ENCODE measurements at places on chromosomes 12 and 14.

DNA sequence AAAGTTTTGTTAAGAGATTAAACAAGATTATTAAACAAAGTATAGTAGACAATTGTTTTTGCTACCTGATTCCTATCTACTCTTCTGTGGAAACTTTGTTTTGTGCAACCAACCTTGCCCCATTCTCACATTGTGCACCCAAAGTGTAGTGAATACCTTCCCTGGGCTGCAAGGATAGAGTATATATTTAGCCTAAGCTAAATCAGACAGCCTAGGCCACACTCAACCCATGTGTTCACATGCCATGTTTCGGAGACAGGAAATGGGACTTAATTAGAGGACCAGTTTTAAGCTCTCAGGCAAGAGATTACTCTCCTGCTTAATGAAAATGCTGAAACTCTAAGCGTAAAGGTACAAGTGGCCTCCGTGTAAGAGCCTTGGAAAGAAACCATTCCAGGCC lies 734.9 kb upstream of the USP15 start:
- DNase-seq = no peak

- no peak for DNase-seq
Observed at GRCh38 chr12:104132351-104132956, 5.6 kb downstream of the NFYB start.

- no peak for DNase-seq
Observed at GRCh38 chr12:98780261-98780660, 135.2 kb downstream of the APAF1 start.

GRCh38 chr14:73665130-73665529 lies 20.3 kb downstream of the DNAL1 start:
- no peak for DNase-seq

DNA sequence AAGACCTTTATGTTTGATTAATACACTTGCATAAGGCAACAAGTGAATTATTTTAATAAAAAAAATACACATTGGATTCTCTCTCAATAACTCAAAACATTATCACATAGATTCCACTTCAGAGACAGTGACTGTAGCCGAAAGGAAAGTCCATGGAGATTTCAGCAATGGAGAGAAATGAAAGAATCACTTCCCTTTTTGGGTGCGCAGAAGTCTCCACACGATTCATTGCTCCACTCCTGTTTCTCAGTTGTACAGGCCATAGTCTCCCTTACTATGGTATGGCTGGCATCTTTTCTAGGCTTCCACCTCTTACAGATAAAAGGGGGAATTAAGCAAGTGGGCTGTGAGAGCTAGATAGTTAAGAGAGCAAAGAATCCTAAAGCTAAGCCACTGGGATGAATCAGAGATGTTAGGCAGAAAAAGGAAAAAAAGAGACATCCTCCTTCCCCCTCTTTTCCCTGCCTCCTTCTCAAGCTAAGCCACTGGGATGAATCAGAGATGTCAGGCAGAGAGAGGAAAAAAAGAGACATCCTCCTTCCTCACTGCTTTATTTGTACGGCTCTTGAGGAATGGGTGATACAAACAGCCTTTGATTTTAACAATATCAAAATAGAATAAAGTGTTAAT lies 16.3 kb downstream of the ST8SIA1 start:
- no peak for DNase-seq

DNA sequence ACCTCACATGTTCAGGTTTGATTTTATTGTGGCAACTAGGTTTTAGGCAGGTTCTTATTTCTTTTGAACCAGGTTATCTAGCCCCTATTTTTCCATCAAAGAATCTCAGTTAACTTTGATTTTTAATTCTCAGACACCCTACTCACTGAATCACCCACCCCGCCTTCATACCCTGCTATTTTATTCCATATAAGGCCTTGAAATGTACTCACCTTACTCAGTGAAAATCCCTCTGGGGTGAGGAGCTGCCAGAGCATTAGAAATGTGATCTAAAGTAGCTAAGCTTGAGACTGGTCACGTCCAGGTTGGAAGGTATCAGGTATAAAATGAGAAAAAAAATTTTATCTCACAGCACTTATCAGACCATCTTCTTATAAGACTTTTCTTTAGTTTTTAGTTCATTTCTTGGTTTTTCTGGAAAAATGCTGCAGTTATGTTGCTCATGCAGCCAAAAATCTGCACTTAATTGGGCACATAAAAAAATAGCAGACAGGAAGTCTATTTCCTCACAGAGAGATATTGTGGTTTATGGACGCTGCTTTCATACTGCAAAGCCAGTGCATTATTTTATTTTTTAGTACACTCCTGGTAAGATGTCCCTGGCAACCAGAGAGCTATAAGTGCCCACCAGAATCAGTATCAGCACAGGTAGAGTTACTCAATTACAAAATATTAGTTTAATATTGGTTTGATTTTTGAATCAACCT lies 101.5 kb upstream of the CCDC91 start:
- DNase-seq = no peak

DNA sequence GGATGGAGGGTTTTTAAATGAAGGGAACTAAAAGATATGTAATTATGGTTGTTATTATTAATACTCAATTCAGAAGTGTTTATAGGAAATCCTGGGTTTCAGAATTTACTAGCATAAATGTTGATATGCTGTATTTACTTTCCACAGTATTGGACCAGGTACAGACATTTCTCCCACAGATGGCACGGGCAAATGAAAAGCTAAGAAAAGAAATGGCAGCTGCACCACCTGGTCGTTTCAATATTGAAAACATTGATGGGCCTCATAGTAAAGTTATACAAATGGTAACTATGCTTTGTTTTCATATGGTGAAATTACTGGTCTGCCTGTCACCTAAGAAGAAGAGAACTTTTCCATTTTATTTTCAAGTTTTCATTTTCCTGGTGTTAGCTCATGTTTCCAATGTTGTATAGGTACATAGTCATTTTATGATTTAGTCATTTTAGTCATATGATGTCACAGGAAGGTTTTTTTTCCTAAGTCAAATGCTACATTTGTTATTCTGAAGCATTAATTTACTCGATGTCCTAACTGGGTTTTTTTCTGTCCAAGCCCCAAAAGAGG lies 5.5 kb downstream of the NOPCHAP1 start:
- no peak for DNase-seq

DNA sequence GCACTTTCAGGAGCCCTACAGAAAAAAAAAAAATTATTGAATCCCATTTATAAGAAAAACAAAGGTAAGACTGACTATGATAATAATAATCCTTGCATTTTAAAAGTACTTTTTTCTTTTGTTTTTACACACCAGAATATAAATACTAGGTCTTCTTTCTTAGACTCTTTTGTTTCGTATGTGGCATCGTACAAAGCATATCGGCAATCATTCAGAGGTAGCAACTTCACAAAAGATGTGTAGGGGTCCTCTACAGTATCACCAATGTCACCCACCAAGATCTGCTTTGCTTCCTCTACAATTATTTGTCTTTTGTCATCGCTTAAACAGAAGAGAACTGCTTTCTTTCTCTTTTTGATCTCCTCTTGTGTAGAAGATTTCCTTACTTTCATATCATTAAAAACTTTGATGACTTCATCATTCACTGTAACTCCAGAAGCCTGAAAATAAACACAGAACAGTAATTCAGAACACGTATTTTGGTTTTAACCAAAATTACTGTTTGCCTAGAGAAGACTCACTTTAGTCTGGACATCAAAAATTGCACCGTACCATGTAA lies 1.2 kb downstream of the CFL2 start:
- DNase-seq = no peak

- peak; percentile 6 for DNase-seq
Observed at GRCh38 chr12:4649358-4649661, 396 bp downstream of the NDUFA9 start.

DNA sequence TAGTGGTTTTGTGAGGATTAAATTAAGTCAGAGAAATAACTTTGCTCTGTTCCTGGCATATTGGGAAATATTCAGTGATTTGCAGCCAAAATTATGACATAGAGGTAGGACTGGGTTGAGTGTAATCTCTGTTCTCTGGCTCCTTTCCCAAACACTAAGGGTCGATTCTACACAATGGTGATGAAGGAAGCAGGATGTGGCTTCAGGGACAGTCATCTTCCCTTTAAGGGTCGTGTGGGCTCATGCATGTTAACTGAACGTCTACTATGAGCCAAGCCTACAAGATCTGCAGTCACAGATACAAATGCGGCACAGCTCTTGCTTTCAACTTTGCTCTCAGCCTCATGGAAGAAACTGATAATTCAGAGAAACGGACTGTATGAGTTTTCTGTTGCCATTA lies 381.6 kb downstream of the VRK1 start:
- no peak for DNase-seq

DNA sequence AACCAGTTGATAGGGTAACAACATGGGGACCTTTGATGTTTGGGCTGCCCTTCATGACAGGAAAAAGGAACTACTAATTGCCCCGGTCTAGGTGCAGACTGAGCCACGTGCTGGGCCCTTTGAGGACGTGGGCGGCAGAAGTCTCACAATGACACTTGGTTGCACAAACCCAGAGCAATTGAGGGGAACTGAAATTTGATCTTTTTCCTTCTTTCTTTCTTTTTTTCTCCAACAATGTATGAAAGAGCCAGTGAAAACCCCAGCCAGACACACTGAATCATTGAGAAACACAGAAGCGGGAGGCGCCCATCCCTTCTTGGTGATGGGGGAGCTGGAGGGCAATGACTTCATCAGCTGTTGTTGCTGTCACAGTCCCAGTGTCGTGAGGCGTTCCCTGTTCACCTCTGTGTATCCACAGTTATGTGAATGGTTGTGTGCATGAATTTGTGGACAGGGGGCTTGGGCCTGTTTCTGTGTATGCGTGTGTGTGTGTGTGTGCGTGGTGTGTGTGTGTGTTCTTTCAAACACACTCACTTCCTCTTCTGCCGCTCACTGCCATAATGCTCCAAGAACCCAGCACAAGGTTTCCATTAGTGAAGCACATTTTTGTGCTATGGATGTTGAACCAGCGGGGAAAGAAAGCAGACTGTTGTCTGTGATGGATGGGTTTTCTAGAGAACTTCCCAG lies 137.5 kb upstream of the CCND2 start:
- DNase-seq = no peak

- DNase-seq = no peak
Observed at GRCh38 chr14:63565448-63565847, 22.3 kb upstream of the PPP2R5E start.

- peak; percentile 37 for DNase-seq
Observed at GRCh38 chr12:103495469-103496456, at the start of gene C12orf42. Gene C12orf42 (minus strand): TSS chr12:103495968. CDS start chr12:103478426, 17,542 bp downstream.

GRCh38 chr14:38592764-38593442 lies 337.0 kb upstream of the CLEC14A start:
- no peak for DNase-seq

GRCh38 chr12:110403146-110403975 lies at the start of gene ANAPC7:
Gene ANAPC7 (minus strand): TSS chr12:110403708. CDS start chr12:110403627, 81 bp downstream.
- DNase-seq = peak; percentile 90

DNA sequence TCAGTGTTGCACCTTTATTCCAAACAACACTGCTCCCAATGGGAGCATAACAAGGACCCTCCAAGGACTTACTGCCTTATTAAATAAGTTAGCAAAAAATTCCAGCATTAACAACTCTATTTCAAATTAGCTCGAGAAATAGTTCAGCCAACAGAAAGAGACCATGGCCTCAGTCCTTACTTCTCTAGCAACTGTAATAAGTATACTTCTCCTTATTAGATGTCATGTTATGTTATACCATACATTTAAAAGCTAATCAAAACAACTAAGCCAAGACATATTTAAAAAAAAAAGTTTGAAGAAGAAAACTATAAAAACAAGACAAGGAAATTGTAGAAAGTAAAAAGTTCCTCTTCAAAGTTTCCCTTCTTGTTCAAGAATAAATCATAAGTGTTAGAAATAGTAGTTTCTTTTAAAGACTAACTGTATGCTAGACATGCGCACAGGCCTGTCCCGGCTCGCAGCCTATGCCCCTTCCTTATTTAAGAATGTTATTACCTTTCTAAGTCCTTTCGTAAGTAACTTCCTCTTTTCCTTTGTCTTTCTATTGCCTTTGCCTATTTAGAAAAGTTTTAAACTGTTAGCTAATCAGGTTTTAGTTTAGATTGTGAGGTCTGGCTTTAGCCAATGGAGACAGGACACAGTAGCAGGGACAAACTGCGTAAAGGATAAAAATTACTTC lies 68.6 kb downstream of the RESF1 start:
- no peak for DNase-seq

- DNase-seq = peak; percentile 70
Observed at GRCh38 chr14:21268617-21269251, 508 bp downstream of the HNRNPC start.

GRCh38 chr12:132170637-132171292 lies 26.5 kb downstream of the NOC4L start:
- no peak for DNase-seq

- no peak for DNase-seq
Observed at GRCh38 chr12:46395388-46395787, 22.8 kb upstream of the SLC38A2 start.

GRCh38 chr14:91416744-91417119 lies 888 bp downstream of the CCDC88C start:
- peak; percentile 32 for DNase-seq

DNA sequence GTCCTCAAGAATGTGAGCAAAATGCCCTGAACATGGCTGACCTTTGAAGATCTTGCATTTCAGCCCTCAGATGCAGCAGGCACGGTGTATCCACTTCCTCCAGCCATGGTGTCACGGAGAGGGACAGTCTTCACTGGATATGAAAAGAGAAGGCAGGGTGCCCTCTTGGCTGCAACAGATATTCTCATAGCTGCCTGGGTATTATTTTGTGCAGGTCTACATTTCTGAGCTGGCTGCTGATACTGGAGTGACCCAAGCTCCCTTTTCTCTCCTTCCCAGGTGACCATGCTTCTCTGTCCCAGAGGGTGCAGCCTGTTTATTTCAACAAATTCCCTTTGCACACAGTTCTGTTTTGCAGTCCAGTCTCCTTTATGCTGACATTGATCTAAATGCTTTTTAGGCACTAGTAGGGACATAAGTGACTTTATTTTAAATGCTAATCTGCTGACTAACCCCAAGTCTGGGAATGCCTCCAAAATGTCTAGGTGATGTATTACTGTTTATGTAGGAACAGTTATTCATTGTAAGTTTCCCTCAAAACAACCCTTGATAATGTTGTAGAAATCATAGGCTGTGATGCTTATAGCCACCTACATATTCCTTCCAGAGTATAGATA lies 17.4 kb upstream of the PYGL start:
- no peak for DNase-seq

DNA sequence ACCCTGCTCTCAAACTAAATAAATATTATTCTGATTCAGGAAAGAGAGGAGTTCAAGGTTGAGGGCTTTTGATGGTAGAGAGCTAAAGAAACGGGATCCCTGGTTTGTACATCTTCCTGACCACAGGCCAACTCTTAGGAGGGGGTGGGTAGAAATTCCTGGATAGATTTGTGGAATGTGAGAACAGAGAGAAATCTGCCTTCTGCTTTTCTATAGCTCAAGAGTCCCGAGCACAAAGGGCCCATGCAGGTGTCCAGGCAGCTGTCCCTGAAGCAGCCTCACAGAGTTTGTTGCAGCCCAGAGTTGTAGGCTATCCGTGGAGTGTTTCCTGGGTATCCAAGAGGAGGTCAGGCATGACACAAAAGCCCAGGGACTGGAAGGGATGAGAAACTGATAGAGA lies 198.6 kb downstream of the BCAT1 start:
- no peak for DNase-seq

- DNase-seq = no peak
Observed at GRCh38 chr12:127127897-127128296, 1139.1 kb upstream of the TMEM132C start.

- DNase-seq = no peak
Observed at GRCh38 chr12:2666846-2667245, 127.9 kb upstream of the FKBP4 start.

All from hematopoietic multipotent progenitor cell treated with erythropoietin and hydrocortisone succinate and interleukin-3 and kit ligand, for 8 days (in vitro differentiated cells).